ENCODE measurements at places on chromosomes 7 and 10.
A peak's percentile ranks its signal among the peaks of the same experiment; 100 is the strongest.

GRCh38 chr7:51162724-51163329, 153.8 kb downstream of the COBL start:
- DNase-seq: peak; percentile 74

GRCh38 chr7:110204527-110204926, 886.4 kb upstream of the LRRN3 start:
- DNase-seq: no peak

DNA sequence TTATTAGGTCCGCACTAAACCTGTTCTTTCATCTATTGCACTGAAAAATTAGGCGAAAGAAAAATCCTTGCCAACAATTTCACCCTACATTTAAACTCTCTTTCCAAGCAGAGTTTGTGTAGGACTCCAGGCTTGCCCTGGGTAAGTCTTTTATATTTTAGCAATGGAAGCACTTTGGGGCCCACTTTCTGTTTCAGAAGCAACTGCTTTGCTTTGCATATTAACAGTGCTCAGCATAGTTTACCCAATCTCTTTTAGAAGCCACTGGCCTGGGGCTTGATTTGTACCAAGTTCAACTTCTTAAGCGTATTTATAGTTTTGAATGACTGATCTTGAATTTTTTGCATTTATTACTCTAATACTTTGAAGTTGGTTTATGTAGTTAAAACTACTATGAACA, 78.8 kb upstream of the MDFIC start:
- DNase-seq: no peak

GRCh38 chr10:128422999-128423398, 296.8 kb upstream of the MKI67 start:
- no peak for DNase-seq

DNA sequence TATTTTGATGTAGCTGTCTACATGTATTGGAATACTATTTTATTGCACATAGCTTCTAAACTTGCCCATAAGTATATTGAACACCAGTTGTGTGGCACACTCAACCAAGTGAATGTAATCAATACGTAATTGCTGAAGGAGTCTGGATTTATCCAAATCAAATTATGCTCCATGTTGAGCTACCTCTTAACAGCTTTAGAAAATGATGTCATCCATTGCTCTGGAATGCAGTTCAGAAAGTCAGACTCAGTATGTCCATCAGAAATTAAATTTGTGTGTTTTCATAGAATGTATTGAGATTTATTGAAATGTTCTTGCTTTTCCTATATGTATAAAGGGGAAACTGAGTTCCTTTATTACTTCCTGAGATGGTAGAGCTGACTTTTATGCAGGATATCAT, 25.0 kb upstream of the CCAR1 start:
- DNase-seq: no peak

GRCh38 chr7:25706764-25707163, 445.2 kb upstream of the NFE2L3 start:
- no peak for DNase-seq

- no peak for DNase-seq
Measured at GRCh38 chr7:40300146-40300670, 165.4 kb downstream of the SUGCT start.
